Aorta (tissue), 5 donors: ENCODE measurements at places on chromosomes 16 and 17. TPM values are rescaled to one million over a fixed set of nuclear protein-coding genes. Genes with fewer than 3 reads are reported as not detected.

The NPIPB9 gene
- total RNA-seq = 4.1 TPM

- no peak for DNase-seq
These were observed 34.3 kb downstream of the CPSF4L start for GRCh38 chr17:73227379-73227778.

DNA sequence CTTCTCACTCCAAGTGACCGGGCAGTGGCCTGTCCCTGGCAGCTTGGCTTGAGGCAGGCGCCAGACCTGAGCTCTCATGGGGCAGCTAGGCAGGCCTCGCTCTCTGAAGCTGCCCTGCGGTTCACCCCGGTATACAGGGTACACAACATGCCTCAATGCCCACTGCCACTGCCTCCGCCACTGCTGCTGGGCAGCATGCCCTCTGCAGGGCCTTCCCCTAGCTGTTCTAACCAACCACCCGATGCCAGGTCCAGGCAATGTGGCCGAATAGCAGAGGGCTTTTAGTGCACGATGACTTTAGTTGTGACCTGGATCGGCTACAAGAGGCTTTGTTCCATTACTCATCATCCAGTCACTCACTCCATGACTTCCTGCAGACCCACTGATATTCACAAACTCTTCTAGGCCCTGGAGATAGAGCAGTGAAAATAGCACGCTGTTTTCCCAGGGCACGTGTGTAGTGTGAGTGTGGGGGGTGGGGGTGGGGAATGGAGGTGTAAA, 19.7 kb downstream of the CDC42EP4 start:
- peak; percentile 90 for DNase-seq

The SPEM2 gene
- total RNA-seq = not detected

The MT3 gene
- total RNA-seq = 1.6 TPM

DNA sequence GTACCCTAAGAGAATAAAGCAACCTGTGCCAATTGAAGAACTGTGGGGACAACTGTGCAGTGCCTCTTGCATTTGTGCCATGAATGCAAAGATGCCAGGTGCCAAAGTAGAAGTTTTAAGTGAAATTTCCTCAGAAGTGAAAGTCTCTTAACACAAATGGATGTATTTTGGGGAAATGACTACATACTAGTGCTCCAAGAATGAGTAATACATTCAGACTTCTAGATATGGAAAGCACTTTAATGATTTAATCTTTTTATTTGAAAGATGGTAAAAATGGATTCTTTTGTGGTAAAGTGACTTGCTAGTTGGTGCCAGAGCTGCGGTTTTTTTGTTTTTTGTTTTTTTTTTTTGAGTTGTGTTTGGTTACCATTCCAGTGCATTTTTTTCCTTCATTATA, 15.0 kb downstream of the UTP18 start:
- DNase-seq = no peak

DNA sequence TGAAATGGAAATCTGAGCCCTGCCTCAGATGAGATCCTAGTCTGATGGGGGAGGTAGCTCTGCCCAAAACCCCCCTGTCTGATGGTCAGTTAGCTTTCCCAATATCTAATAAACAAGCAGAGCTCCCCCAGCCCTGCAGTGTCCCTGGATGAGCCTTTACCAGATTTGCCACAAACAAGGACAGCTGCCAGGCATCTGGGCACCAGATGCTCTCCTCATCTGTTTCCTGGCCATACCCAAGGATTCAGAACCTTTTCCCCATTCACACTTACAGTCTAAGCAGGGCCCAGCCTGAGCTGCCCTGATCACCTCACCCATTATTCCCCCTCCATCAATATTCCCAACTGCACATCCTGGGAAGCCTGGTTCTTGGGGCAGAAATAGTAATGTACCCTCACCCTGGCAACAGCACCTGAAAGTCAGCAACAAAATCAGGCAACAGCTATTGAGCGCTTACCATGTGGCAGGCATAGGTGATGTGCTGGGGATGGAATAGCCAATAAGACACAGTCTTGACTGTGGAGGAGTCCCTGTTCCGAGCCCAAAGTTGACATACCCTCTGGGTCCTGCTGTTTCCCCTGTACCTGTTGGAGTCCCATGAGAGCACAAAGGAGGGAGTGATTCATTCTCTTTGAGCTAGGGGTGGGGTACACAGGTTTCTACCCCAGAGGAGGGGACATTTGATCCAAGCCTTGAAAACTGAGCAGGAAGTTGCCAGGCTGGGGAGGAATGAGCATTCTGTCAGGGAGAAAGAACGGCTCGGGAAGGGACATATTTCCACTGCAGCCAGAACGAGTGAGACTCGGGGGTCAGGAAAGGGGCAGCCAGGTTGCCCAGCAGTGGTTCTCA, 147.4 kb downstream of the TMEM132E start:
- no peak for DNase-seq

DNA sequence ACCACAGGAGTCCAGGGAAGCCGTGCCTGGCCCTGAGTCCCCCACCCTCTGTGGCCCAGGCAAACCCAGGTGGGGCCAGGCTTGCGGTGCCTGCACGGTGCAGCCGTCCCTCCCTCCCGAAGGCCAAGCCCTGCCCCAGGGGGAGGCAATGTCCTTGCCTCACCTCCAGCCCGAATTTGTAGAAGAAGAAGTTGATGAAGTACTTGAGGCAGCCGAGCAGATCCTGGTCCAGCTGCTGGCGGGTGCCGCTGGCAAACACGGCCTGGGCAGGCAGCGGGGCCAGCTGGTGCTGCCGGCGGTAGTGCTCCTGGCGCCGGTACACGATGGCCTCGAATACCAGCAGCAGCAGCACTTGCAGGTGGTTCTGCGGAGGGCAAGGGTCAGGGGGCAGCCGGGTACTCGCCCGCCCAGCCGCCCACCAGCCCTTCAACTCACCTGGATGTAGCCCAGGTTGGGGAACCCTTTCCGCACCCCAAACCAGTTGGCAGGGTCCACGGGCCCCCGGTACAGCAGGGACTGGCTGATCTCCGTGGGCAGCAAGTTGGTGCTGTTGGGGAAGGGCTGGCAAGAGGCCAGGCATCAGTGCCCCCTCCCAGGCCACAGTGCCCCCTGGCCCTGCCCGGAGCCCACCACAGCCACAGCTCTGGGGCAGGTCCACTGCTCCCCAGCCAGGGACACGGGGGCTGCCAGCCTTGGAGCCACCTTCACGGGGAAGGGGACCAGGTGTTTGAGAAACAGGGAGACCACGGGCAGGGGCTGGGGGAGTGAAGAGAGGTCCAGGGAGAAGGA, 26.1 kb downstream of the CTU2 start:
- no peak for DNase-seq

GRCh38 chr17:38509772-38510420, 81.6 kb downstream of the ARHGAP23 start:
- no peak for DNase-seq

GRCh38 chr16:49620869-49621240, 235.1 kb downstream of the ZNF423 start:
- no peak for DNase-seq

The PLXDC1 gene
- 7.2 TPM for total RNA-seq

DNA sequence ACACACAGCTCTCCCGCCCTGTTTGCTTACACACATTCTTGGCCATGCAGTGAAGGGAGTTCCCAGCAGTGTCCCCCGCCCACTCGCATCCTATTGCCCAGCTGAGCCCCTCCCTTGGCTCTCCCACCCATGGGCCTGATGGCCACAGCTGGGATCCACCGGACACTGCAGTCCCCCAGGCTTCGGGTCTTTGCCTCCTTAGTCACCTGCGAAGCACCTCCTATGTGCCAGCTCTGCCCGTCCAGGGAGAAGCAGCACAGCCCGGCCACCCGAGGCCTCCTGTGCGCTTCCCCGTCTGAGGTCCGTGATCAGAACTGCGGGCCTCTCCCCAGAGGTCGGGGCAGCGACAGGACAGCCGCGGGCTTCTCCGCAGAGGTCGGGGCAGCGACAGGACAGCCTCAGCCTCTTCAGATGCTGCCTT, 136.9 kb downstream of the BANP start:
- peak; percentile 67 for DNase-seq

DNA sequence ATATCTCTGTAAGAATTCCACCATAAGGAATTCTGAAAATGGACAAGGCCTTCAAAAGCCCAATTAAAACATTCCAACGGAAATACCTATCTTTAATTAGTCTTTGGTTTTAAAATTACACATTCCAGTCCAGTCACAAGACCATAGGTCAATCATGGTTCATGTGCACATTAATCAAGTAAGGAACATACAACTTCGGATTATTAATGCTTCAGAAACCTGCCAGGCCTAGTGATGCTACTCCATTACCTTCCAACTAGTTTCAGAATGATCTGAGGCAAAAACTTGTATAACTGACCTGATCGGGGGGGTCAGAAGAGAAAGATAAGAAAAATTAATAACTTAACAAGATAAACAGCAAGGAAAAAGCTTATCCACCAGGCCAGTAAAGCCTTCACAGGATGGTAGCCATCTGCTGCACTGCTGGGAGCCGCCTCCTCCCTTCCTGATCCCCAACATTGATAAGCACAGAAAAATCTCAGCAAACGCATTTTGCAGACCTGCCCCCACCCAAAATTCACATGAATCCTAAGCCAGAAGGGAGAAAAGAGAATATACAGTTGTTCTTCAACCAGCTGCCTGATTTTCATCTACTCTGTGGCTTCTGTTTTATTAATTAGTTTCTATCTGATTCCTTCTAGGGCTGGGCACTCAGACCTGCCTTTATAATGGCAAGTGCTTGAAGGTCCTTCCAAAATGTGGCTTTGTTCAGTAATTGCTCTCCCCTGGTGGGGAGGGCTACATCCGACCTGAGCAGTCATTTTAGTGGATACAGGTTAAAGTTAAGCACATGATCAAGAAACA, 6.0 kb downstream of the SDR42E1 start:
- no peak for DNase-seq

- no peak for DNase-seq
These were observed 25.0 kb downstream of the USP10 start for GRCh38 chr16:84724606-84725309.

The HOXB3 gene
- total RNA-seq = 20.0 TPM

The TBX21 gene
- total RNA-seq = 0.39 TPM

The SIRT7 gene
- total RNA-seq = 18.6 TPM

DNA sequence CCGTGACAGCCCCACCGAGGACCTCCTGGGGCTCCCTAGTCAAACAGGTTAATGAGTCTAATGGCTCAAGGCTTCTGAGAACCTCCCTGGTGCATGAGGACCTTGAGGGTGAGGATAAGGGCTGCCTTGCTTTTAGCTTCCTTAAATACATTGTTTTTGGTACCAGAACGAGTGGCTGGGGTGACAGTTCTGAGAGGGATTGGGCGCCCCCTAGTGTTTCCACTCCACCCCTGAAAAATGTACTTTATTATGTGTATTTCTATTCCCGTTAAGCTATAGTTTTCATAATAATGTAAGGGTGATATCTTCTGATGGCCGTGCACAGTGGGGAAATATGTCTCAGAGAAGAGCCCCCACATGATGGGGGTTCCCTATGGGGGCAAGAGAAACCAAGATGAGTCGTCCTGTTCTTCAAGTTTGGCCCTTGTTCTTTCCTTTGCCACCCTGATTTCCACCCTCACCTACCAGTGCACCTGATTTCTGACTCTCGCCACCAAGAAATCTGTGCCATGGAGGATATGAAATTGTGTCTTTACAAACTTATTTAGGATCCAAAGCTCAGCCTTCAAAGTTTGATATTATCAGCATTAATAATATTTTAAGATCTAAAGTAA, 14.5 kb upstream of the VWA3A start:
- DNase-seq = peak; percentile 68
